ENCODE measurements at places on chromosomes 16 and 17. TPM values are rescaled to one million over a fixed set of nuclear protein-coding genes. Genes with fewer than 3 reads are reported as not detected.

GRCh38 chr17:1474402-1475189, 17.9 kb downstream of the MYO1C start:
- H3K27me3 ChIP-seq: no peaks in the 10 kb centered on the region
- no peaks in the 10 kb centered on the region for H3K4me1 ChIP-seq
- H3K27ac ChIP-seq: no peak overlapping the region
- H3K4me3 ChIP-seq: no peak overlapping the region

ARHGDIG gene
- total RNA-seq: not detected

DNA sequence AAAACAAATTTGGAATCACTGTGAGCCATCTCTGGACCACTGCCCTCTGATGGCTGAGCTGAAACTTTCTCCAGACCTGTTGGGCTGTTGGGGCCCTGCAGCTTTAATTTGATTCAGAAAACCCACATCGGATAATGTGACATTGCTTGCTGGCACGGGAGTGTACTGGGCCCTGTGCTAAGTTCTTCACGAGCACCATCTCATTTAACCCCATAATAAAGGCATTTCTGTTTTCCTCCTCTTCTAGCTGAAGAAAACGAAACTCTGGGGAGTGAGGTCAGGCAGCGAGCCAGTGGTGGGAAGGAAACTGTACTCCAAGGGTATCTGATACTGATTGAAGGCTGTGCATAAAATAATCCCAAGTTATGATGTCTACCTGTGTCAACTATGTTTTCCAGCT, 34.5 kb upstream of the TNRC6A start:
- H3K4me3 ChIP-seq: no peak overlapping the region
- no peaks in the 10 kb centered on the region for H3K36me3 ChIP-seq
- no peak for DNase-seq
- no peaks in the 10 kb centered on the region for H3K27me3 ChIP-seq
- H3K27ac ChIP-seq: no peak overlapping the region

GRCh38 chr17:29614349-29615047, 8.2 kb downstream of the CORO6 start:
- DNase-seq: no peak
- H3K27me3 ChIP-seq: peaks cover 18% of the 10 kb centered on the region
- H3K36me3 ChIP-seq: no peaks in the 10 kb centered on the region
- H3K27ac ChIP-seq: no peak overlapping the region
- H3K4me1 ChIP-seq: peaks cover 41% of the 10 kb centered on the region
- H3K4me3 ChIP-seq: no peak overlapping the region

- peaks cover 37% of the 10 kb centered on the region for H3K4me1 ChIP-seq
- no peak overlapping the region for H3K4me3 ChIP-seq
- no peaks in the 10 kb centered on the region for H3K36me3 ChIP-seq
- DNase-seq: peak; percentile 13
Measured at GRCh38 chr17:75773808-75774470, 8.9 kb upstream of the GALK1 start.

SEPTIN1 gene
- 2.8 TPM for total RNA-seq

- H3K4me1 ChIP-seq: peaks cover 24% of the 10 kb centered on the region
- no peaks in the 10 kb centered on the region for H3K36me3 ChIP-seq
- H3K27ac ChIP-seq: peak overlapping the region; percentile 91
- no peak for DNase-seq
- no peak overlapping the region for H3K4me3 ChIP-seq
Measured at GRCh38 chr17:75307957-75308731, 18.9 kb upstream of the SLC25A19 start.

DNA sequence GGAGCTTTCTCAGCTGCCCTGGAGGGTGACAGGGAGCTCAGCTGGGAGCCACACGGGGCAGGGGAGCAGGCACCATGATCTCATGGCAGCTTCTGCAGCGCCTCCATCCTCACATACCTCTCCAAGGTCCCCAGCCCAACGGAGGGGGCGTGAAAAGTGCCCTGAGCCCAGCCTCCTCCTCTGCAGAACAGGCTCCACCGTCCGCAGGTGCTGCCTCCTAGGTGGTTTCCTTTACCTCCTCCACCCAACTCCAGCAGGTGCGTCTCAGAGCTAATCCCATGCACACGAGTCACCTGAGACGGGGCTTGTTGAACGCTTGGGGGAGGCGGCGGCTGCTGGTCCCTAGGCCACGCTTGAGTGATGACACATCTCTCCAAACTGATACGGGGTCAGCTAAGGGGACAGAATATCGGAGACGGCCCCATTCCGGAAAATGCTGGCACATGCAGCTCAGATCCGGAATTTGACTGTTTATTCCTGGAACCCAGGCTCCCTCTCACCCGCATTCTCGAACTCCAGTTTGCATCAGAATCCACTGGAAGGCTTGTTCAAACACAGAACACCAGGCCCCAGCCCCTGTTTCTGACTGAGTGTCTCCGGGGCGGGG, 387 bp upstream of the SLC38A8 start:
- H3K4me3 ChIP-seq: no peak overlapping the region
- peaks cover 34% of the 10 kb centered on the region for H3K27me3 ChIP-seq
- H3K4me1 ChIP-seq: no peaks in the 10 kb centered on the region
- H3K27ac ChIP-seq: no peak overlapping the region

DNA sequence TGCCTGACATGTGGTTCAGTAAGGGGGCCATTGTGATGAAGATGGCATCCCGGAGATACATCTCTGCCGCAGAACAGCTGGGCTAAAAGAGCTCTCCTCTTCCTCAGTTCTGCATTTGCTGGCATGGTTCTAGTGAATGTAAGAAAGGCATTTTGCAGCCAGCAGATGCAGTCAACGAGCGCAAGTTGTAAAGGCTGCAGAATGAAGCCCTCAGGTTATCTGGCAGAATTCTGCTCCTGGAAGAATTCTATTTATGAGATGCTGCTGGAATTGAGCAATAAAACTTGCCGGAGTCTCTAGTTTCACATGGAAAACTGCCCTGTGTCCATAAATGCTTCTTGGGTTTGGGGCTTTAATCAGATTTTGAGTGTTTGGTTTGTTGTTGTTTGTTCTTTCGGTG, 176.8 kb upstream of the HSBP1 start:
- no peaks in the 10 kb centered on the region for H3K4me1 ChIP-seq
- H3K4me3 ChIP-seq: no peak overlapping the region
- no peaks in the 10 kb centered on the region for H3K27me3 ChIP-seq
- H3K36me3 ChIP-seq: no peaks in the 10 kb centered on the region
- H3K27ac ChIP-seq: no peak overlapping the region

DNA sequence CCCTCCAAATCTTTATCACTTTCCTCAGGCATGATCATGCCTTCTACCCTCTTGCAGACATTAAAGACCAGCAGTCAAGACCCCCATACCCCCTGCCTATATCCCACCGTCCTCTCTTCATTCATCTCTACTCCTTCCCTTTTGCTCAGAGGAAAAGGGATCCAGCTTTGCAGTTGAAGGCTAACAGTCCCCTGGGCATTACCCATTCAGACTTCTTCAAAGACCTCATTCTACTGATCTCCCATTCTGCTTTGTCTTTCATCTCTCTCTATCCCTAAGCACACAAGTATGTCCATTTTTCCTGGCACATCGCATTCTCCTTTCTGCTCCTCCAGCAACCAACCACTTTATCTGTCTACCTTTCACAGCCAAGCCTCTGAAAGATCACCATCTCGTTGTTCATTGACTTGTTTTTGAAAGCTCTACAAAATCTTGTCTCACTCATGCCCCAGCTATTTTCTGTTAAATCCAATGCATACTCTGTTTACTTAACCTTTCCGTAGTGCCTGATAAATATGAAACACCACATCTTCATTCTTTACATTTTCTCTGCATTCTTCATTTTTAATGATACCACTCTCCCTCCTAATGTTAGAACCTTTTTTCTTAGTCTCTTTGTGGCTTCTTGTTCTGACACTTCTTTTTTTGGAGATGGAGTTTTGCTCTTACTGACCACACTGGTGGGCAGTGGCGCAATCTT, 14.1 kb upstream of the LCMT1 start:
- no peak for DNase-seq
- H3K36me3 ChIP-seq: no peaks in the 10 kb centered on the region
- H3K4me1 ChIP-seq: no peaks in the 10 kb centered on the region
- H3K27ac ChIP-seq: no peak overlapping the region
- H3K27me3 ChIP-seq: no peaks in the 10 kb centered on the region

DNA sequence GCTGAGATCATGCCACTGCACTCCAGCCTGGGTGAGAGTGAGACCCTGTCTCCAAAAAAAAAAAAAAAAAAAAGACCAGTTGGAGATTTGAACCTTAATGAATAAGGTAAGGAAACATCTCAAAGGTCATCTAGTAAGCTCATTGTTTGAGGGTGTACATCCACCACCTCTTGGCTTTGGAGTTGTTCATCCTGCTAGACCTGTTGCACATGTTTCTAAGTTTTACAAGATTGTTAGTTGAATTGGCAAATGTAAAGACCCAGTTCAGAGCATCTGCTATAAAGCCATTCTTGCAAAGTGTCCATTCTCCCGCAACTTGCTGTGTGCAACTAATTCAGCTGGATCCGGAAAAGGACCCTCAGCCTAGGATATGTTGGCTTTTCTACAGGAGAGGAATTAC, 1.5 kb downstream of the PSMD7 start:
- peak overlapping the region; percentile 90 for H3K27ac ChIP-seq
- no peaks in the 10 kb centered on the region for H3K27me3 ChIP-seq
- H3K4me3 ChIP-seq: peak overlapping the region; percentile 86
- H3K4me1 ChIP-seq: peaks cover 32% of the 10 kb centered on the region
- H3K36me3 ChIP-seq: peaks cover 30% of the 10 kb centered on the region
- no peak for DNase-seq

DNA sequence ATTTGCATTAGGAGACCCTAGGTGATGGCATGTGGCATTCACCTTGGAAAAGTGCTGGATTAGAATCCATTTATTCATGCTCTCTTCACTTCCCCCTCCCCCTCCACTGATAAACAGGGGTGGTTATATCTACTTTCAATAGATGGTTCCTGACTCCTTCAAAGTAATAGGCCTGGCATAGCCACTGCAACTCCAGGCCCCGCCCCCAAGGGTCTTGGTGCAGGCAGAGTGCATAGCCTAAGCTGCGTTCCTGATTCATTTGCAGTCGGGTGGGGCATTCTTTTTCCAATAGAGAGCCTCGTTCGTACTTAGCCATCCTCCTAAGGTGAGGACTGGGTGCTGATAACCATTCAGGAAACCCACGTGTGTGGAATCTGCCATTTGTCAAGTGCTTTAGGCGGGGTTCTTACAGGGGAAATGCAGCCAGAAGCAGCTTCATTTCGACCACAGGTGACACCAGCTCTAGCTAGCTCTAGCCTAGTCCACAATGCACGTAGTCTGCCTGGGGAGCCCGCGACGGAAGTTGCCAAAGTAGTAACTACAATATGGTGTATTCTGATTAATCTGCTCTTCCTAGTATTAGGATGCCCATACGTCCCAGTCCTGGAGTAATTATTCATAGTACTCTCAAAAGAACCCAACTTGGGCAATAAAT, 11.1 kb downstream of the UBE2O start:
- H3K4me1 ChIP-seq: peaks cover 11% of the 10 kb centered on the region
- no peaks in the 10 kb centered on the region for H3K27me3 ChIP-seq
- no peaks in the 10 kb centered on the region for H3K36me3 ChIP-seq

ZP2 gene
- total RNA-seq: not detected

DNA sequence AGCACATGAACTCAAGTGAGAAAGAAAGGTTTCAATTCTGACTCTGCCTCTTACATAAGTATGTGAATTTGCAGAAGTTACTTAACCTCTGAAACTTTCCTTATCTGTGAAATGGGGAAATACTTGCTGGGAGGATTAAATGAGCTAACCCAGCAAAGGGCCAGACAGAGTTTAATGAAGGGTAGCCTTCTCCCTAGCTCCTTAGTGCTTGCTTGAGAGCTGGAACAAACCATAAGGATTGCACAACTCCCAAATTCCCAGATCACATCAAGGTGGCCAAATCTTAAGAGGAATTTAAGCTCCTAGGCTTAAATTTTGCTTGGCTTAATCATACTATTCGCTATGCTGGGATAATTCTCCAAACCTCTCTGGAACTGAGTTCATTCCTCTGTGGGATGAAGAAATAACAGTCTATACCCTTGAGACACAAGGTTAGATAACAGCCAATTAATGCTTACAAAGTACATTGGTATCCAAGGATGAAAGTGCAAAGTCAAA, 11.8 kb upstream of the WSB1 start:
- no peaks in the 10 kb centered on the region for H3K36me3 ChIP-seq
- no peak overlapping the region for H3K27ac ChIP-seq
- no peak overlapping the region for H3K4me3 ChIP-seq
- DNase-seq: no peak
- H3K27me3 ChIP-seq: no peaks in the 10 kb centered on the region

DNA sequence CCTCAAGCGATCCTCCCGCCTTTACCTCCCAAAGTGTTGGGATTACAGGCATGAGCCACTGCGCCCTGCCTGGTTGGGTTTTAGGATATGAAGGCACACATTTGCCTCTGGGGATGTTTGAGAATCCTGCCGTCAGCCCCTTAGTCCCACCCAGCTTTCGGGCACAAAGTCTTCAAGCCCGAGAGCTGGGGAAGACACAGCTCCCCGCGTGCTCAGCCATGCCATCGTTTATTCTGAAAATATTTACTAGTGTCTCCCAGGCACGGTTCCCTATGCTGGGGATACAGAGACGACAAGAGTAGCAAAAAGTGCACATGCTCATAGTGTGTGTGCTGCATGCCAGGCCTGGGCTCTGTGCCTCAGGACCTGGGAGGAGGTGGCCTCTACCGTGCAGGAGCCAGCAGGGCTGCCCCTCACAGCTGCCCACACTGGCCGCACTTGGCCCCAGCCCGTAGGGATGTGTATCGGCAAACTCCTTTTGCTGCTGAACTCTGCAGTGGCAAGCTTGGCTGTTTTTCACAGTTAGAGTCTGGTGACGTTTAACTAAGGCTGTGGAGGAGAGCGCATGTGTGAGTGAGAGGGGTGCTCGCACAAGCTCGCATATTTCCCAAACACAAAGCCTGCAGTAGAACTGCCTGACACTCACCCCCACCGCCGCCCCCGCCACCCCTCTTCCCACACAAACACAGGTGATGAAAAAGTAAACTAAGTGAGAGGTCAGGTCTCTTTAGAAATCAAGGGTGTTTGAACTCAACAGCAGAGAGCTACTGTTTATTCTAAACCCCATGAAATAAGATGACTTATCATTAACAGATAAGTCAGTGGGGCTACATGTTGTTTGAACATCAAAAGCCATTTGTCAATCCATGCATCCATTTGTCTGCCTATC, 266.4 kb downstream of the MRTFB start:
- no peaks in the 10 kb centered on the region for H3K27me3 ChIP-seq
- DNase-seq: no peak
- no peak overlapping the region for H3K27ac ChIP-seq
- no peaks in the 10 kb centered on the region for H3K4me1 ChIP-seq

GRCh38 chr17:80105762-80106161, 4.4 kb downstream of the GAA start:
- no peak overlapping the region for H3K4me3 ChIP-seq
- H3K27me3 ChIP-seq: no peaks in the 10 kb centered on the region
- H3K36me3 ChIP-seq: no peaks in the 10 kb centered on the region
- DNase-seq: peak; percentile 37
- H3K27ac ChIP-seq: no peak overlapping the region

- peaks cover 16% of the 10 kb centered on the region for H3K4me1 ChIP-seq
- DNase-seq: no peak
- H3K4me3 ChIP-seq: no peak overlapping the region
- no peaks in the 10 kb centered on the region for H3K27me3 ChIP-seq
- H3K27ac ChIP-seq: peak overlapping the region; percentile 70
Measured at GRCh38 chr16:81716478-81717225, 62.4 kb upstream of the PLCG2 start.

- H3K4me3 ChIP-seq: no peak overlapping the region
- H3K36me3 ChIP-seq: no peaks in the 10 kb centered on the region
- DNase-seq: peak; percentile 46
Measured at GRCh38 chr17:35368081-35368830, 5.2 kb downstream of the SLFN11 start.

All from transverse colon (tissue), 4 donors.